Stimulated activated CD8-positive, alpha-beta memory T cell treated with anti-CD3 and anti-CD28 coated beads, Interleukin-4, amount 100 ng/mL, for 1 hour (primary cell): ENCODE measurements at places on chromosomes 3 and 15.
A peak's percentile ranks its signal among the peaks of the same experiment; 100 is the strongest.

DNA sequence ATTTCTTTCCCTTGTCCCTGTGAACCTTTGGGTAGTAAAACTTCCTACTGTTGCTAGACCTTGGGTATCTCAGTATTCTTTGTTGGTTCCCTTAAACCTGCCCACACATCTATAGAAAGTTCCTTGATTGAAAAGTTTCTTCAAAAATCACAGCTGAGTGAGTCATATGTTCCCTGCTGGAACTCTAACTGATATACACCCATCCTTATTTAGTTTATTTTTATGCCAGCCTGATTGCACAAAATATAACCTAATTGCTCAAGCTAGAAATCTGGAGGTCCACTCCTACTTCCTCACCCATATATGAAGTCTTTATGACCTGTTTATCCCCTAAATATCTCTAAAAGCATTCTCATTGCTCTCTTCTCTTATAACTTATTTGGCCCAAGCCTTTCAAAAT lies 13.7 kb upstream of the GJD2 start:
- no peak for DNase-seq

GRCh38 chr3:127775398-127776109 lies 46.8 kb downstream of the MGLL start:
- no peak for DNase-seq

DNA sequence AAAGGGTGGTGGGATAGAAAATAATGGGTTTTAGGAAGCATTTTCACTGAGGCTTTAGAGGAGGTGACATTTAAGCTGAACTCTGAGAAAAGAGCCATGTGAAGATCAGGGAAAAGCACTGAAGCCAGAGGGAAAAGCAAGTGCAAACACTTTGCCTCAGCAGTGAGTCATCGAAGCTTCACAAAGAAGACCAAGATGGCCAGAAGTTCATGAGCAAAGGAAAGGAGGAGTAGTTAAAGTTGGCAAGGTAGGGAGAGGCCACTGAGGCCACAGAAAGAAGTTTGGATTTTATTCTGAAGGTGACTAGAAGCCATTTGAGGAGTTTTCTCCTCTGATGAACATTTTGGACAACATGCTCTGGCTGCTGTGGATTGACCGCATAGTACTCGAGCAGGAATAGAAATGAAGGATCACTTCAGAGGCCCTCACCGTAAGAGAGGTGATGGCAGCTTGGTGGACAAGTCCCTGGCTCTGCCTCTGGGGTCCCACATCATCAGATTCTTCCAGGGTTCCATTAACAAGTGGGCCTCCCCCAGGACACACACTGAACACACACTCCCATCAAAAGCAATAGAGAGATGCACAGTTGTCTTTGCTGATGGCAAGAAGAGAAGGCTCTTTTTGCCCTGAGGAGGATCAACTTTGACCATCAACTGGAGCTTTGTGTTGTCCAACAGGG lies 75.5 kb downstream of the TOP2B start:
- no peak for DNase-seq

- DNase-seq: no peak
These were observed 1.1 kb downstream of the ADPGK start for GRCh38 chr15:72782274-72783003.

DNA sequence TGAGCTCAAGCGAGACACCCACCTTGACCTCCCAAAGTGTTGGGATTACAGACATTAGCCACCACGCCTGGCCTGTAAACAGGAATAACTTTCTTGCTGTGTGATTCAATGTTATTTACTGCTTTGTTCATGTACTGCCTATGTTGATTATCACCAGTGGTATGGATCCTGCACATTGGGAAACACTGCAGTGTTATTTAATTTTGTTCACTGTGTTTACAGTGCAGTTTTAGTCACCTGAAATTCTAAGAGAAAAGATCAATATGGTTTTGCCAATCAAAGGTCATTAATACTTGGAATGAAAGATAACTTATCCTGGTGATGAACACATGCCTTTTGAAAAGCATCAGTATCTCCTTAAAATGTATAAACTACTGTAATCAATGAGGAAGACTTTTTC lies 8.6 kb upstream of the GABPB1 start:
- DNase-seq: no peak

DNA sequence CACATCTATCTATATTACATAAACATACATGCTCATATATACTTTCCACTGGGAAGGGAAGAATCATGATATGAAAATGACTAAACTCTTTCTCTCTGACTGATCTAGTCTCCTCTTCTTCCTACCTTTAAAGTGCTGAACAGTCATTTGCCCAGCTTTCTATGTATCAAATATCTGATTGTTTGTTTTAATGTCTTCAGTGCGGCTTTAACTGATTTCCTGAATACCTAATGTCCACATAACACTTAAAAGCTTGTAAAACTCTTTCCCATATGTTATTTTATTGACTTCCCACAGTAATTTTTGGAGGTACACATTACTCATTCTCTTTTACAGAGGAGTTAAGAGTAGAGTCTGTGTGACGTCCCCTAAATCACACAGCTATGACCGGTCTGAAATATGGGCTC lies 28.2 kb downstream of the CPOX start:
- no peak for DNase-seq

- peak; percentile 31 for DNase-seq
These were observed 4.7 kb upstream of the RNF13 start for GRCh38 chr3:149808209-149808829.

DNA sequence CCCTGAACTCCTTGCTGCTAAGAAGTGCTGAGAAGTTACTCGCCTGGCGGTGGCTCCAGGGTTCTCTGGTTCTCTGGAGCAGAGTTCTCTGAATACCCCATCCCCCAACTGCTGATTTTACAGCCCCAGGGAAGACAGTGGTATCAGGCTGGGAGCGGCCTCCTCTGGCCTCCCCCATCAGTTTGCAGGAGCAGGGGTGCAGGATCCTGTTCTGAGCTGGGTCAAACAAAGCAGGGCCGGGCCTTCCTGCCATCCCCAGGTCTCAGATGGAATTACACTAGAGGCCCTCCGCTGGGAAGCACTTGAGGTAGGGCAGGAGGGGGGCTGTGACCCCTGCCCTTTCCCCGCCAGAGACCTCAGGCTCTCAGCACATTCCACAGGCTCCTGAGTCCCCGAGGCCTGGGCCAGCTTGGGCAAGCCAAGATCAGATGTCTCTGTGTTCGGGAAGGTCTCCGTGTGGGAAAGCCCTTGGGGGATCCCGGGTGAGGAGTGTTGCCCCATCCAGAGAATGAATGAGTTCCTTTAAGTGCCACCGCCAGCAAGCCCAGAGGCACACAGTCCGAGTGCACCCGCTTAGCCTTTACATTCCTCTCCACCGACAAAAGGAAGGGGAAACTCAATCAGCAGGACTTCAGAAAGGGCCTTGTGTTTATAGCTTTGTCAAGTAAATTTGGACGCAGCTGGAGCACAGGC lies 149.9 kb downstream of the LRRK1 start:
- no peak for DNase-seq

DNA sequence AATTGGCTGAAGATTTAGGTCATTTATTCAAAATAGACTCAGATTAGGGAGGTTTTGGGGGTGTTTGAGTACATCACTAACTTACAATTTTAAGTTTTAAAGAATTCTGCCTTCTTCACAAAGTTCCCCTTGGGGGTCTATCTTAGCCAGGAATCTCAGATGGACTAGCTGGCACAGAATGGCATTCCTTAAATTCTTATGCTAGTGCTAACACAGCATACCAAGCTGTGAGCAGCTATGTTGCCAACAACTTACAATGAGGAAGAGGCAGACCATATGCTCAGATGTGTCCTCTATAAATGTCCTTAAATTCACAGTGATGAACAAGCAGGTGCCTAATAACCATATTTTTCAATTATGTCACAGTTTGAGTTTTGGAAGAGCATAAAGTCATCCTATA lies 60.9 kb upstream of the NPHP3 start:
- no peak for DNase-seq

DNA sequence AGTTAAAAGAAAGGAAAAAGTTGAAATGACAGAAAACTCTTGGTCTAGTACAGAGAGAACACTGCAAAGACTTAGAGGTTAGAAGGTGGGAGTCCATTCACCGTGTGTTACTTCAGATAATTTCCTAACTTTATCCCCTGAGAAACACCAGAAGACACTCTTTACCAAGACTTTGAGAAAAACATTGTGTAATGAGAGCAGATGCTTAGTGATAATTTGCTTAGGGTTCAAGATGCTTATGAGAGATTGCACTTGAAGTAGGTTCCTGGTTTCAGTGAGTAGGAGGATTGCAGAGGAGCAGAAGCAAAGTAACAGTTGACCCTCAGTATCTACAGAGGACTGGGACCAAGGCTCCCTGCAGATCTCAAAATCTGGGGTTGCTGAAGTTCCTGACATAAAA lies 594.1 kb downstream of the NR2F2 start:
- DNase-seq: no peak

DNA sequence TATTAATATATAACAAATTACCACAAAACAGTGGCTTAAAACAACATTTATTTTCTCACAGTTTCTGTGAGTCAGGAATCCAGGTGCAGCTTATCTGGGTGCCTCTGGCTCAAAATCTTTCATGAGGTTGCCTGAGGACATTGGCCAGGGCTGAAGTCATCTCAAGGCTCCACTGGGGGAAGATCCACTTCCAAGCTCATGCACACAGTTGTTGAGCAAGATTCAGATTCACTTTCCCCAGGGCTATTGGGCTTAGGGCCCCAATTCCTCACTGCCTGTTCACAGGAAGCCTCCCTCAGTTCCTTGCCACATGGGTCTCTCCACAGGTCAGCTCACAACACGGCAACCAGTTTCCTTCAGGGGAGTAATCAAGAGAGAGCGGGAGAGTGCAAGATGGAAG lies 35.0 kb downstream of the RFTN1 start:
- no peak for DNase-seq

- DNase-seq: no peak
These were observed 56.0 kb upstream of the FLNB start for GRCh38 chr3:57952208-57952631.

DNA sequence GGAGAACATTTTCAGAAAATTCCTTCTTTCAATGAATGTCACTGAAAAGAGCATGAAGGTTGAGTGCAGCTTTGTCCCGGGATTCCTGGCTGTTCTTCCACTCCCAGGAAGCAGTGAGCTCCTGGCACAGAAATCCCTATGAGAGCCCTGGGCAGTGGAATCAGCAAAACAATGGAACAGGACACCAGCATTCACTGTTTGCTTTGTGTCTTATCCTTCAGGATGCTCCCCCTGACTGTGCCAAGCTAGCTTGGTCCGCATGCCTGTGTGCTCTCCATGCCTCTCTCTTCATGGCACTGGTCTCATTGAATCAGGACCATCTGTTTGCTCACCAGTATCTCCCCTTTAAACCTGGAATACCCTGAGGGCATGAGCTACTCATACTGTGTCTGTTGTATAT lies 102.0 kb upstream of the GADL1 start:
- DNase-seq: no peak

DNA sequence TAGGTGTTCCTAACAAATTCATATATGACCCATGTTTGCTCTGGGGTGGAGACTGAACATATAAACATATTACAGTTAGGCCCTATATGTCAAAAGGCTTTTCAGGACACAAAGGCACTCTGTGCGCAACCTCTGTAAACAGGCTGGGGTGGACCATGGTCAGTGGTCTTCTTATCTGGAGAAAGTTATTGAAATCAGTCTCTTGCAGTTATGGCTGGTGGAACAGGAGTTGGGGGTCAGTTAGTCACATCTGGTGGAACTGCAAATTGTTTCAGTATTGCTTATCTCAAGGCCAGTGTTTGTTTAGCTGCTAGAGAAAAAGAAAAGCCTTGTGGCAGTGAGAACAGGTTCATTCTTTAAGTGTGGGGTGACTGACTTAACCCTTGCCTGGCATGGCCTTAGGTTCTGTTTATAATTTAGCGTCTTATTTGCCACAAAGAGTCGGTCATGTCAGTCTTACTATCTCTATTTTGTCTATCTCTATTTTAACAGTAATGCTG lies 5.9 kb upstream of the GP9 start:
- DNase-seq: no peak

DNA sequence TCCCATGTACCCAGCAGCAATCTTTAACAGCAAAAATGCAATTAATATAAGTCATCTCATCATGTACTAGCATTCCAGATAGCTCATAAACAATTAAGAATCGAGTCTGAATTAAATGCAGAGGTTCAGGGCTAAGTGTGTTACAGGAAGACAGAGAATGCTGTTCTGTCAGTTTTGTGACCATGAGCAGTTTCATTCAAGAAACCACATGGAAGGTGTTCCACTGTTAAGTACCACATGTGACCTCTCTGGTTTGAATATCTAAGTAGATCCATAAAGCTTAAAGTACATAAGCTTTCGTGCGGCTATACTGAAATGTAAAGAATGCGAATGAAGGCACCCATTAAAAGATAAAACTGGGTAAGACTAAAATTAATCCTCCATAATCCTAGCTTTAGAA lies 272.3 kb downstream of the IL5RA start:
- no peak for DNase-seq

GRCh38 chr15:64205202-64205601 lies 42.4 kb upstream of the PPIB start:
- DNase-seq: no peak

GRCh38 chr15:67839499-67839928 lies 331 bp downstream of the RNU6-1 start:
- no peak for DNase-seq

- no peak for DNase-seq
These were observed 31.7 kb upstream of the XYLB start for GRCh38 chr3:38314764-38315487.

DNA sequence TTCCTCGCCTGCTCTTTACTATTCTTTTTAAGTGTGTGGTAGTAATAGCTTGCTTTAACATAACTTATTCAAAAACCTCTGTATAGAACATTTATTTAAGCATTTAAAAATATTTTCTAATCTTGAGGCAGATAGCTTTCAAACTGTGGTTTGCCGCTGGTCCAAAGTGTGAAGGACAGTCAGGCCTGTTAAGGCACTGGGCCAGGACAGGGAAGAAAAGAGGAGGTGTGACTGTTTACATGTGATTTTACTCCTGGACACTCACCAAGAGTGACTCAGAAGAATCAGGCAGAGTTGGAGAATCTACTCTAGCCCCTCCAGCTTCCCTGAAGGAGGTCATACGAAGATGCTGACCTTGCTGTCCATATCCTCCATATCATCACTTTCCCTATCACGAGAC lies 44.7 kb downstream of the CEP152 start:
- no peak for DNase-seq

GRCh38 chr3:141529256-141529655 lies 42.4 kb downstream of the RASA2 start:
- DNase-seq: no peak

DNA sequence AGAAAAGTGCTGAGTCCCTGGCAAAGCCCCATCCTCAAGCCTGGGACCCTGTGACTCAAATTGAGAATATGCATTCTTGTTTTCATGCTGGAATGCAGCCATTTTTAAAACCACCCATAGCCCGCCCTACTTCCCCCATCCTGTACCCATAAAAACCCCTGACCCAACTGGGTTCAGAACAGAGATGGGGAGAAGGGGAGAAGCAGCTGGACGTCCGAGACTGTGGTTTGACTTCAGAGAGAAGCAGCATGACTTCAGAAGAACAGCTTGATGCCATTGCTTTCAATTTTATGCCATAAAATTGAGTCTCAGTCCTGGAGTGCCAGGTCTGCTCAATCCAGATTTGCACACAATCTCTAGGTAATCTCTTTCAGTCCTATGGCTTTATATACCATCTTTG lies 78.2 kb downstream of the BCHE start:
- no peak for DNase-seq
